ENCODE measurements at places on chromosomes 3 and 15. TPM values are rescaled to one million over a fixed set of nuclear protein-coding genes. Genes with fewer than 3 reads are reported as not detected.

KBTBD12 gene
- 0.05 TPM for total RNA-seq

DNA sequence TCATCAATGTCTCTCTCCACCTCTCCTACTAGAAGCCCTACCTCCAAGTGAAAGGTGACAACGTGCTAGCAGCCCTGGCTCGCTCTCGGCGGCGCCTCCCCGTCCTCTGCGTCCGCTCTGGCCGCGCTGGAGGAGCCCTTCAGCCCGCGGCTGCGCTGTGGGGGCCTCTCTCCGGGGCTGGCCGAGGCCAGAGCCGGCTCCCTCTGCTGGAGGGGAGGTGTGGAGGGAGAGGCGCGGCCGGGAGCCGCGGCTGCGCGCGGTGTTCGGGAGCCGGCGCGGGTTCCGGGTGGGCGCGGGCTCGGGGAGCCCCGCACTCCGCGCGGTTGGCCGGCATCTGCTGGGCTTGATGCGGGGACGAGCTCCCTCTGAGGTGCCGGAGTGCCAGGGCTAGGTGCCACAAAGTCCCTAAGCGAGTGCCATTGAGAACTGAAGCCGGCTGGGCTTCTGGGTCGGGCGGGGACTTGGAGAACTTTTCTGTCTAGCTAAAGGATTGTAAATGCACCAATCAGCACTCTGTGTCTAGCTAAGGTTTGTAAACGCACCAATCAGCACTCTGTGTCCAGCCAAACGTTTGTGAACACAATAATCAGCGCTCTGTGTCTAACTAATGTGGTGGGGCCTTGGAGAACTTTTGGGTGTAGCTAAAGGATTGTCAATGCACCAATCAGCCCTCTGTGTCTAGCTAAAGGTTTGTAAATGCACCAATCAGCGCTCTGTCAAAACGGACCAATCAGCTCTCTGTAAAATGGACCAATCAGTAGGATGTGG lies 84.8 kb upstream of the ARRDC4 start:
- DNase-seq, result no peak

MYZAP gene
- total RNA-seq, result 3.9 TPM

GP9 gene
- total RNA-seq, result not detected

ISLR gene
- 0.31 TPM for total RNA-seq

DNA sequence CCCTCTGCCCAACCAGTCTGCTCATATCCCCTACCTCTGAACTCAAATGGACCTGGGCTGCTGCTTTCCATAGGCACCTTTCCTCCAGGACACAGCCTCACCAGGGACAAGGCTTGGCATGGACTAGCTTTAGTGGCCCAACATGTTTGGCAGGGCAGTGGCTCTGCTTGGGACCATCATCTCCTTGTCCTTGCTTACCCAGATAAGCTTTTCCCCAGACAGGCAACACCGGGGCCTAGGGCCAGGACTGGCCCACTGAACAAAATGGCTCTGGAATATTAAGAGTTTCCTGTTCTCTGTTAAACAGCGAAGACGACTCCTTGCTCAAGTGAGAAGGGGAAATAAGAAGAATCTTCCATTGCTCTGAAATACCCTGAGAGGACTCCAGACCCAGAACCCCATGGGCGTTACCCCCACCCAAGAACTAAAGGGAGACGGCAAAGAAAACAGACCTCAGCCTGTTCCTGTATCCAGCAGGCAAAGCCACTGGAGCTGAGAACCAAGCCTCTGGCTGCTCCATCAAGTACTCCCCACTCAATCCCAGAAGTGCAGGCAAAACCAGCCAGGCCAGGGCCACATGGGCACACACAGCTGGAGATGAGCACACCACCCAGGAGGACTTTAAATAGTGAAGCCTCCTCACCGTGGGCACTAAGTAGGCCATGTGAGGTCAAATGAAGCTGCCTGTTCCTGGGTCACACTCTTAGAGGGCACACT lies 45.5 kb downstream of the CTNNB1 start:
- DNase-seq, result no peak

DNA sequence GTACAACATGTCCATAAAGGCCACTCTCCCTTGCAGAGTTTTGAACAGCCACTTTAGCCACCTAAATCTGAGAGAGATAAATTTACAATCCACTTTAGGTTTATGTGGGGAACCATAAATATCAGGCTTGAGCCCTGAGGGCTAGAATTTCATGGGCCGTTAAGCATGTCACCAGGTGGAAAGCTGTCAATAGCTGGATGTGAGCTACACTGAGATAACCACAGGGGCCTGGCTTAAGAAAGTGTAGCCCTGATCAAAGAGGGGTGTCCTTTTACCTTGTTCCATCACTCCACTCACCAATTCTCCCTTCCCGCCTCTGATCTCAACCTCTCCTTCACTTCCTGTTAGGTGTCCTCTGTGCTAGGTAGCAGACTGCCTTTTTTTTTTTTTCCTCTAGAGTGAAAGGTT lies 172.8 kb upstream of the ICE2 start:
- DNase-seq, result no peak

- DNase-seq, result peak; percentile 56
Observed at GRCh38 chr3:88005066-88005465, 53.7 kb downstream of the CGGBP1 start.

- DNase-seq, result no peak
Observed at GRCh38 chr3:194949592-194949991, 263.9 kb downstream of the FAM43A start.

DNA sequence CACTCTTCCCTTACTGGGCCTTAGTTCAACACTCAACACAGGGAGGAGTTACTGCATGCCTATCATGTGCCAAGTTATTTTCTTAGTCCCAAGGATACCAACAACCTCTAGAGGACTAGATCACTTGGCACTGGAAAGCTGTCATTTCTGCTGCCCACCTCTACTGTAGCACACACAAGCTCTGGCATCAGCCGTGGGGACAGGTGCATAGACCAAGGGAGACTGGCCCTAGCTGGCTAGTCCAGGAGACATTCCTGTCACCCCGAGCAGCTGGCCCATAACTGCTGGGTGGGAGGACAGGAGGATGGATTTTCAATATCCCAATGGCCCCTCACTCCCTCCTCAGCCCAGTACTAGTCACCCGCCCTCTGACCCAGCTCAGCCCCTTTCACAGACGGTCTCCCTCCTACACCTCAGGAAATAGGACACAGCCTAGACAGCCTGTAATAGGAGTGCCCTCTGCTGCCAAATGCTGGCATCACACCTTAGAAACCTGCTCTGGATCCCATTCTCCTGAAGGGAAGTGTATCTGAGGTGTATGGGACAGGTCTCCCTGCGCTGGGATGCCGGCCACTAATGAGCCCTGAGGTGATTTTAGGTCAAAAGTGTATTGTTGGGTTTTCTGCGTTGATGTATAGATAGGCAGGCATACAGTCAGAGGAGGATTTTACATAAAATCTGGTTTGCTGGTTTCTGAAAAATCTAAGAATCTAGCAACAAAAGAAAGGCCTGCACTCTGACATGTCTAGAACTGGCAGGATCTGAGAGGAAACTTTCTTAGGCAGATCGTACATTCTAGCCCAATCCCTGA lies 3.4 kb upstream of the DZIP1L start:
- peak; percentile 81 for DNase-seq

Data from myocyte (in vitro differentiated cells).